ENCODE measurements at places on chromosomes 13 and 19.
A peak's percentile ranks its signal among the peaks of the same experiment; 100 is the strongest.

DNA sequence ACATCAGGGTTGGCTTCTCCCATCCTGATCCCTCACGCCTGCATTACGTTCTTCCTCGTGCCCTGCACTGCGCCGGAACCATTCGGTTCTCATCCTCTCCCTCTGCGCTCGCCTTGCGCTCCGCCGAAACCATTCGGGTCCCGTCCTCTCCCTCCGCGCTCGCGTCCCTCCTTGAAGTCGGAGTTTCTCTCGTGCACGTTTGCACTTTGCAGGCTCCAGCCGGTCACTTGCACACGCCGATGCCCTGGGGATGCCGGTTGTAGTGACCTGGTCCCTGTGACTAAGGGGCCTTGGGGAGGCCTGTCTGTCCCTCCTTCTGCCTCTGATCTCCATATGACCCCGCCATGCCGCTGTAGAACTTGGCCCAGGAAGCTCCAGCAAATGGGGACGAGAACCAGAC lies 265.8 kb downstream of the TEX29 start:
- no peak for DNase-seq

DNA sequence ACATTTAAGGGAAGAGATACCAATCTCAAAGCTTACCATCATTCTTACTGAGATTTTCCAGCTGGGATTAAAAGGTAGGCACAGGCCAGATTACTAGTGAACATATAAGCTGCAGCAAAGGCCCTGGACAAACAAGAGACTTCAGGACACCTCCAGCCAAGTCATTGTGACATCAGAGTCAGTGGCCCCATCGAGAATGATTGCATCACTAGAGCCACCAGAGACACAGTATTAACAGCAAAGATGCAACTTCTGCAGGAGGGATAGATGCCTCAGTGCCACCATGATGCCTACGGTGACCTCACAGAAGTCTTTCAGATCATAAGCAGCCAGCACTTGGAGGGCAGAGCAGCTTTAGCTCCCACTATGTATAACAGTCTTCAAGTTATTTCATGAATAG lies 8.6 kb downstream of the RUBCNL start:
- DNase-seq = no peak

DNA sequence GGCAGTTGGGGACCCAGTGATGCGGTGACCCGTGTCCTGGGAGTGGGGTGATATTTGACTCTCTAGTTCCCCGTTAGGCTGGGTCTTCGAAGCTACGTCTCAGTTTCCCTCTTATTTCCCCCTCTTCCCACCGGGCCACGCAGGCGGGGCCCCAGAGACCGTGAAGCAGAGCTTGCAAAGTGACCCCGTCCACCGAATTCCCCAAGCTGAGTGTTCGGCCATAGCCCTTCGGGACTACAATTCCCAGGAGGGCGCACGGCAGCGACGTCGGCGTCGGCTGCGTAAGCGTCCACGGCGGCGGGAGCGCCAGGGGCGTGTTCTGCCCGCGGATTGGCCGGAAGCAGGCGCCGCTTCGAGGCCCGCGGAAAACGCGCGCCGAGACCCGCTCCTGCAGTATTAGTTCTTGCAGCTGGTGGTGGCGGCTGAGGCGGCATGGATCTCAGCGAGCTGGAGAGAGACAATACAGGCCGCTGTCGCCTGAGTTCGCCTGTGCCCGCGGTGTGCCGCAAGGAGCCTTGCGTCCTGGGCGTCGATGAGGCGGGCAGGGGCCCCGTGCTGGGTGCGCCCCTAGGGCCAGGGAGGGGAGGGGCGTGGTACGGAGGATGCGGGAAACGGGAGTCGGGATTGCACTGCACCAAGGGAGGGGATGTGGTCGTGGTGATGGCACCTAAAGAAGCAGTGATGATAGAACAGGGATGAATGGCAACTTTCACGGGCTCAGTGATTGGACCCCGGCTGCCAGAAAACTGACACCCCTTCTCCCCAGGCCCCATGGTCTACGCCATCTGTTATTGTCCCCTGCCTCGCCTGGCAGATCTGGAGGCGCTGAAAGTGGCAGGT lies at the start of gene RNASEH2A:
Gene RNASEH2A, plus strand, starts transcription at position 343 of the 840 bp plus-strand sequence. Its CDS starts 90 bp downstream, at position 433.
- DNase-seq = peak; percentile 43

DNA sequence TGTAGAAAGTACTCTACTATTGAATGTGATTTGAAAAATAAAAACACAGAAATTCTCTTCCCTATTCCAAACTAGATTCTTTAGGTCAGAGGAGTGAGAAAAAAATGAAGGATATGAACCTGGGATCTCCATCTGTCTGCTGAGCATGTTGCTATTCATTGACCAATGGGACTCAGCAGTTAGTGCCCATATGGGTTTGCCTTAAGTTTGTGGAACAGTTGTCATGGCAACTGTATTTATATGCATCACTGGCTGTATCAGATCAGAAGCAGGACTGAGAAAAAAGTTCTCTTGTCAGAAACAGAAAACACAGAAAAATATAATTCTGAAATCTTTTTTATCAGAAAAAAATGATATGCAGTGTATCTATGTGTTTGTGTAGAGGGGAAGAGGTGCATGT lies 73.3 kb upstream of the ATXN8OS start:
- no peak for DNase-seq

DNA sequence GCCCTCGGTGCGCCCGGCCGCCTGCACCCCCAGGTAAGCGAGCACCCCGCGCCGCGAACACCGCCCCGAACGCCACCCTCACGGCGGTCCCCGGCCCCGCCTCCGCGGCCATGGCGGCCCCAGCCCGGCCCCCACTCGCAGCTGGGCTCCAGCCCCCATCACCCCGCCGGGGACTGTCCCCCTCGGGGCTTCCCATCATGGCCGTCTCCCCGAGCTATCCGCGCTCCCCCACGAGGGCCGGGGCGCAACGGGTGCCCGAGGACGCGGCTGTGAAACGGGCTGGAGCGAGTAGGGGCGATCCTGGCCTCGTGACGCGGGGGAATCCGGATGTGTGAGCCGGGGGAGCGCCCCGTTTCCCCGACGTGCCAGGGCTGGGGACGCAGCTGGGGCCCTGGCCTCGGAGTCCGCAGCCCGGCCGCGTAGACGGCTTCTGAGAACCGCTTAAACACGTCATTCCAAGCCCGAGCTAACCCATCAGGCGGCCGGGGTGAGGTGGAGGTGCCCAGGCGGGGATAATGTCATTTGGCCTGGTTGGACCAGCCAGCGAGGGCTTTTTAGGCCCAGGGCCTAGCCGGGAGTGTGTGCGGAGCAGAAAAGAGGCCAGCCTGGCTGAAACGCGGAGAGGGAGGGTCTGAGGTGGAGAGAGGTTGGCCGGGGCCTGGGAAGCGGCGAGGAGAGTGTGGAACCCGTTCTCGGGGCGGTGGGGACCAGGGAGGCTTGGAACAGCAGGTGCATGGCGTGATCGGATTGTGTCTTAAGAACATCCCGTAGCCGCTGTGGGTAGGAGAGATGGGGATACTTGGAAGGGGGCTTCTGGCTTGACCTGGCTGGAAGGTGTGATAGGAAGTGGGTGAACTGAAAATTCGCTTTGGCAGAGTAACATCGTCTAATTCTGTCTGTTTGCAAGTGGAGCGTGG lies 550 bp downstream of the CERS4 start:
- DNase-seq = no peak

DNA sequence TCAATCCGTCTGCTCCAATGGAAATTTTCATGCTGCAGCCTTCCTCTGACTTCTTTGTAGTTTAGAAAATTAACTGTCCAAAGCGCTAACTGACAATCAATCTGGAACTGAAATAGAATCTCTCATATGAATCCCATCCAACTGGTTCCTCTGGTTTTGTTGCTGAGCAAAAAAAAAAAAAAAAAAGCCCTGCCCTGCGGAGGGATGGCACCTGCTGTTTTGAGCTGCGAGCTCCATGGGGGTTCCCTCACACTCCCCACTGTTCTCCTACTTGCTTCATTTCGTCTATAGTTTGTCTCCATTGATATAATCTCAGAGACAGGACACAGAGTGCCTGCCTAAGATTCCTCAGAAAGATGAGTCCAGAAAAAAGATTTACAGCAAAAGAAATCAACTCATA lies 33.4 kb downstream of the FAAP24 start:
- DNase-seq = no peak

DNA sequence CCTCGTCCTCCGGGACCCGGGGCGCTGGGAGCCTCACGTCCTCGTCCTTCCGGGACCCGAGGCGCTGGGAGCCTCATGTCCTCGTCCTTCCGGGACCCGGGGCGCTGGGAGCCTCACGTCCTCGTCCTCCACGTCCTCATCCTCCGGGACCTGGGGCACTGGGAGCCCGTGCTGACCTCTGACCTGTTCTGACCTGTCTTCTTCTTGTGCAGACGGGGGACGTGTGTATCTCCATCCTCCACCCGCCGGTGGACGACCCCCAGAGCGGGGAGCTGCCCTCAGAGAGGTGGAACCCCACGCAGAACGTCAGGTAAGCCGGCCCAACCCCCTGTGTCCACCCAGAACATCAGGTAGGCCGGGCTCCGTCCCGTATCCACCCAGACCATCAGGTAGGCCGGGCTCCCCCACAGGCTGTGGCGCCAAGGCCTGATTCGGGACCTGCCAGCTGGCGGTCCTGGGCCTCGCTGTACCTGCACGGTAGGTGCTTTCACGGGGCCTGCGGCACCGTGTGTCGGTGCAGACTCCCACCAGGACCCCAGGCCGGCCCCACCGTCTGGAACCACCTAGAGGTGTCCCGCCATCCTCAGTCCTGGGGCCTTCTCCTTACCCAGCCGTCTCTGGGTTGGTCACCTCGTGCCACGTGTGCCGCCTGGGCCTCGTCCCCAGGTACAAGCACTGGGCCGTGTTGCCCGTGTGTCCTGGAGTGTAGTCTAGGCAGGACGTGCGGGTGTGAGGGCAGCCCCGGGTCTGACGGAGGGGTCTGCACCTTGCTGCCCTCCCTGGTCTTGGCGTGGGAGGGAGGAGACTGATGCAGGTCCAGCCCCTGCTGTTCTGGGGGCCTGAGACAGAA lies 4.7 kb downstream of the CDC34 start:
- DNase-seq = no peak

DNA sequence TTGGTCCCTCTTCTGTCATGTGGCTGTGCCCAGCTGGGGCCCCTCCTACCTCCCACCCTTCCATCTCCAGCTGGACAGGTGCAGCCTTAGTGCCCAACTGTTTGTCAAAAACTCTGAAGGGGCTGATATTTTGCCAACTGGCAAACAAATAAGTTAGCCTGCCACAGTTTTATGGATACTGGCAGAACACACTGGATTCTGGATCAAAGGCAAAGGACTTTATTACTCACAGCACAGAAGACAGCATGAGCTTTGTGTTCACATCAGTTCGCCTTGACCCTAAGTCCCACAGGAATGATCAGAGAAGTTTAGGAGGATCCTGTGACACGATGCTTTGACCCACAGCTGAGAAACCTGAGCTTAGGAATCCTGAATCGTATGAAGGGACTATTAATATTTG lies 16.4 kb downstream of the KLK2 start:
- DNase-seq = no peak

DNA sequence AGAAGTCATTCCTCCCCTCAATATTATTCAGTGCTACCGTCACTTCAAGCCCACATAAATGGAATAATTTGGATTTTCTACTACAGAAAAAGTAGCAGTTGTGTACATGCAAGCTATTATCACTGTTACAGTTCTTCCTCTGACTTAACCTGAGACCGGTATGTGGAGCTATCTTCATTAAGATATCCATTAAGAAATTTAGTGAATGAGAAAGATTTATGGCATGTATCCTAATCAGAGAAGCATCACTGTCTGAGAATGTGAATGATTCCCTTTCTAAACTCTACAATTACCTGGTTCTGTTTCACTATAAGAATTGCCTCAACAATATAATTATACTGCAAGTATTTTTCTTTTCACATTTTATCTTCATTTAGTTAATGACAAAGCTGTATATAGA lies 278.7 kb downstream of the KLF5 start:
- DNase-seq = no peak

GRCh38 chr19:4780860-4781259 lies 10.7 kb upstream of the FEM1A start:
- no peak for DNase-seq

DNA sequence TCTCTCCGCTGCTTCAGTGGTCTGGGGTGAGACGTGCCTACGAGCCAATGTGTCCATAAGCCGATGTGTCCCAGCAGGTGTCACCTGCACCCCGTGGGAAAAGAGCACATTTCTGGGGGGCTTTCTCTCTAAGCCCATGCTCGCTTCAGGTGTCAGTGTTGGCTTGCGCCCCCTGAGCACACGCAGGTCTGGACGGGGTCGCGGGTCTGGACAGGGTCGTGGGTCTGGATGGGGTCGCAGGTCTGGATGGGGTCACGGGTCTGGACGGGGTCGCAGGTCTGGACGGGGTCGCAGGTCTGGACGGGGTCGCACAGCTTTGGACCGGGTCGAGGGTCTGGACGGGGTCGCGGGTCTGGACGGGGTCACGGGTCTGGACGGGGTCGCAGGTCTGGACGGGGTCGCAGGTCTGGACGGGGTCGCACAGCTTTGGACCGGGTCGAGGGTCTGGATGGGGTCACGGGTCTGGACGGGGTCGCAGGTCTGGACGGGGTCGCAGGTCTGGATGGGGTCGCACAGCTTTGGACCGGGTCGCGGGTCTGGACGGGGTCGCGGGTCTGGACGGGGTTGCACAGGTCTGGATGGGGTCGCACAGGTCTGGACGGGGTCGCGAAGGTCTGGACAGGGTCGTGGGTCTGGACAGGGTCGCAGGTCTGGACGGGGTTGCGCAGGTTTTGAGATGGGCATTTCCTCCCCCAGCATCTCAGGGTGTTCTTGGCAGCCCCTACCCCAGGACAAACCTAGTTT lies 24.5 kb upstream of the TFDP1 start:
- no peak for DNase-seq
